ENCODE measurements at places on chromosomes 5 and 9. TPM values are rescaled to one million over a fixed set of nuclear protein-coding genes. Genes with fewer than 3 reads are reported as not detected.

The TRIP13 gene
- total RNA-seq: 5.9 TPM

The NR5A1 gene
- not detected for total RNA-seq

The PCDHA11 gene
- 1.1 TPM for total RNA-seq

The PCDHB14 gene
- total RNA-seq: 2.3 TPM

The MLANA gene
- not detected for total RNA-seq

- H3K4me3 ChIP-seq: peak overlapping the region; percentile 66
- no peak for DNase-seq
- H3K36me3 ChIP-seq: no peaks in the 10 kb centered on the region
These were observed 876 bp downstream of the CAAP1 start for GRCh38 chr9:26891726-26892125.

DNA sequence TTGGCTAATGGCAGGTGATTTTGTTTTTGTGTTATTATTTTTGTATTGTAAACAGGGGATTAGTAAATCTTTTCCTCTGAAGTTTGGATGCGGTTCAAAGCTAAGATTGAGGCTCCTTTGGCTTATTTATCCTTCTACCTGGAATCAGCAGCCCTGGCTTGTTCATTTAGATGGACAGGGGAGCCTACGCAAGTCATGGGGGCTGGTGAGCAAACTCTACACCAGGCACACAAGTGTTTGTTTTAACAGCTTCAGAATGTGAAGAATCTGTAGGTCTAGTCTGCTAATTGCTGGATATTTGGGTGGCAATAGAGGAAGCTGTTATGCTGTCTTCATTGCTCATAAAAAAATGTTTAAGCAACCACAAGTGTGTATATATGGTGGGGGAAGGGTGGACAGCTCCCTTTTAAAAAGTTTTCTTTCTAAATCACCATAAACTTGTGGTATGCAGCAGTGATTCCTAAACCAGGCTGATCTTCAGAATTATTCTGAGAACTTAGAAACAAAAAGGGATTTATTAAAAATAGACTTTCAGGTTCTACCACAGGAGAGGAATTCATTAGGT is 20.7 kb downstream of the ZNF462 start:
- H3K4me3 ChIP-seq: no peak overlapping the region
- H3K4me1 ChIP-seq: no peaks in the 10 kb centered on the region
- H3K27me3 ChIP-seq: no peaks in the 10 kb centered on the region
- no peaks in the 10 kb centered on the region for H3K36me3 ChIP-seq

GRCh38 chr9:132732326-132733259 is 62.3 kb downstream of the GTF3C4 start:
- H3K27me3 ChIP-seq: peaks cover 19% of the 10 kb centered on the region
- H3K4me3 ChIP-seq: no peak overlapping the region
- no peaks in the 10 kb centered on the region for H3K36me3 ChIP-seq
- no peak overlapping the region for H3K27ac ChIP-seq
- H3K4me1 ChIP-seq: no peaks in the 10 kb centered on the region

DNA sequence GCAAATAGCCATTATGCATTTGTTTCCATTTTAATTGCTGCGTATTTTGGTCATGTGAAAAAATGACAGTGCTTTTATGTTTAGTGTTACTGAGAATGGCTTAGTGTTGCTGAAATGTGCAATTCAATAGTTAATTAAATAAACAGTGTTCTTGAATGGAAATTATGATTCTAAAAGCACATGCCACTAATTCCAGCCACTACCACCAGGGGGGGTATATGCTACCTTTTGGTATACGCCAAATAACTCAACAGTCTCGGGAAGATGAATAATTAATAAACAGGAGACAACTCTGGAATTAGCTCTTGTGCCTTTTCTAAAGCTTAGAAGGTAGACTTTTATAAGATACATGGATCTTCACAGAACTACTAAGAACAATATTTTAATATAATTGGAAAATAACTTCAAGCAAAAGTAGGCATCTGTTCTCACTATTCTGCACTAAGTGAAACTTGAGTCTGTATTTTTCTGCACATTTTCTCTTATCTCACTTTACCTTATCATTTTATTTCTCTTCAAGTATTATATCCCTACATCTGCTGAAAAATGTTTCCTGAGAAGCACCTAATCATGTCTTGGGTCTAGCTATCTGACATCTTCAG is 83.5 kb upstream of the MINAR2 start:
- no peak overlapping the region for H3K4me3 ChIP-seq
- H3K27me3 ChIP-seq: no peaks in the 10 kb centered on the region
- H3K27ac ChIP-seq: no peak overlapping the region
- peak; percentile 60 for DNase-seq
- no peaks in the 10 kb centered on the region for H3K36me3 ChIP-seq

DNA sequence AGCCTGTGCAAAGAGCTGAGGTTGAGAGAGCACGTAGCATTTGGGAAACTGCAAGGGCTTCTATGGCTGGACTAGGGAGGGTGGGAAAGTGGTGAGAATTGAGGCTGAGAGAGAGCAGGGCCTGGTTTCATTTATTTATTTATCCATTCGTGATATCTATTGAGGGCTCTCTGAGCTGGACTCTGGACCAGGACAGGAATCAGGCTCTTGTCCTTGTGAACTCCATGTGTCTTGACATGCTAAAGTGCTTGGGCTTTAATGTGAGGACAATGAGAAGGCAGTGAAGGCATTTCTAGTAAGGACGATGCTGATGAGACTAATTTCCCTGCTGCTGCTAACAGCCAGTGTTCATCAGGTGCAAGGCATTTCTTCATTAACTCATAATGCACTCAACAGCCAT is 95.9 kb upstream of the KLF4 start:
- no peaks in the 10 kb centered on the region for H3K27me3 ChIP-seq
- no peaks in the 10 kb centered on the region for H3K36me3 ChIP-seq
- DNase-seq: no peak
- H3K27ac ChIP-seq: no peak overlapping the region

DNA sequence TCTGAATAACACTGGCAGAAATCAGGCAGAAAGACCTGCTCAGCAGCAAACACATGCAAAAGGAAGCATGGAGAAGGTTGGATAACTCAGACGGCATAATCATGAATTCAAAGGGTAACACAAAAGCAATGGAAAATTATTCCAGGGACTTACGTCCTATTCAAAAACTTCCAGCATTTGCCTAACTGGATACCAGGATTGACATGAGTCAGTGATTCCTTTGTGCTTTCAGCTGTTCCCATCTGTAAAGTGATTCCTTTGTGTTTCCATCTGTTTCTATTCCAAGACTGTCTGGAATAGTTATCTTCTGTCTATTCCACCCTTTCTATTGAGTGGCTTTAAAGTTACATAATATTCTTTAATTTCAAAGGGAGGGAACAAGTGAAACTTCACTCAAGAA is 1361.7 kb upstream of the CDH9 start:
- no peaks in the 10 kb centered on the region for H3K27me3 ChIP-seq
- H3K4me3 ChIP-seq: no peak overlapping the region
- no peak for DNase-seq
- H3K4me1 ChIP-seq: no peaks in the 10 kb centered on the region
- H3K27ac ChIP-seq: no peak overlapping the region
